AG04450 (cell line): ENCODE measurements at places on chromosomes 3 and 15. TPM values are rescaled to one million over a fixed set of nuclear protein-coding genes. Genes with fewer than 3 reads are reported as not detected.

GRCh38 chr3:171248426-171249111 lies 211.6 kb downstream of the TNIK start:
- no peak for DNase-seq

DNA sequence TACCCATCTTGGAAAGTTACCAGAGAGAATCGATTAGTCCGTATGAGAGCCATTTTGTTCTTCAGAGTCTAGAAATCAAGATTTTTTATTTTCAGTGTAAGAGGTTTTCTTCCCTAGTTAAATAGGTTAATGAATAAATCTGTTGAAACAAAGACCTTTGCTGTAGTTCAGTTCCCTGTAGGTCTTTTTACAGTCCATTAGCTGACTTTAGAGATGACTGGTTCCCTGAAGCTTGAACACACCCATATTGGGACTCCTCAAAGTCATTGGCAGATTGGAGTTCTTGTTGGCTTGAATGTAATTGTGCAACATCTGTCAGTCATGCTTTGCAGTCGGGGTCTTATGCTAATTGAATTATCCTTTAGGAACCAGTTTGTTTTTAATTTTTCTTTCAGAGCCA lies 45.3 kb downstream of the SEMA6D start:
- DNase-seq = no peak

DNA sequence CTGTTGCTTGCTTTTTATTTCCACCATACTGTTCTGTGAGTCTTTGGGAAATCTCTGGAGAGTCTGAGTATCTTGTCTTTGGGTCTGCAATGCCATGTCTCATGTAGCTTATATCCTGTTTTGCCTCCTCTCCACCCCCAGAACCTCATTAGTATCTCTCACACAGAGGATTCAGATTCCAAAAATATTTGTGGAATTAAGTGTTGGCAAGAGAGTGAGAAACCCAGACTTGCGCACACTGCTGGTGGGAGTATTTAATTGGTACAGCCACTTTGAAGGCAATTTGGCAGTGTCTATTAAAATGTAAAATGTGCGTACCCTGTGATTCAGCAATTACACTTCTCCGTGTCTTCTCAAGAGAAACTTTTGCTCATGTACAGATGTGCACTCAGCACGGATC lies 68.6 kb downstream of the ZNF621 start:
- no peak for DNase-seq

- no peak for DNase-seq
These were observed 110.4 kb upstream of the PFN2 start for GRCh38 chr3:150081084-150081483.

- DNase-seq = no peak
These were observed 2.5 kb downstream of the TMEM266 start for GRCh38 chr15:76062286-76062685.

- no peak for DNase-seq
These were observed 24.6 kb downstream of the TRIP4 start for GRCh38 chr15:64412216-64412615.

DNA sequence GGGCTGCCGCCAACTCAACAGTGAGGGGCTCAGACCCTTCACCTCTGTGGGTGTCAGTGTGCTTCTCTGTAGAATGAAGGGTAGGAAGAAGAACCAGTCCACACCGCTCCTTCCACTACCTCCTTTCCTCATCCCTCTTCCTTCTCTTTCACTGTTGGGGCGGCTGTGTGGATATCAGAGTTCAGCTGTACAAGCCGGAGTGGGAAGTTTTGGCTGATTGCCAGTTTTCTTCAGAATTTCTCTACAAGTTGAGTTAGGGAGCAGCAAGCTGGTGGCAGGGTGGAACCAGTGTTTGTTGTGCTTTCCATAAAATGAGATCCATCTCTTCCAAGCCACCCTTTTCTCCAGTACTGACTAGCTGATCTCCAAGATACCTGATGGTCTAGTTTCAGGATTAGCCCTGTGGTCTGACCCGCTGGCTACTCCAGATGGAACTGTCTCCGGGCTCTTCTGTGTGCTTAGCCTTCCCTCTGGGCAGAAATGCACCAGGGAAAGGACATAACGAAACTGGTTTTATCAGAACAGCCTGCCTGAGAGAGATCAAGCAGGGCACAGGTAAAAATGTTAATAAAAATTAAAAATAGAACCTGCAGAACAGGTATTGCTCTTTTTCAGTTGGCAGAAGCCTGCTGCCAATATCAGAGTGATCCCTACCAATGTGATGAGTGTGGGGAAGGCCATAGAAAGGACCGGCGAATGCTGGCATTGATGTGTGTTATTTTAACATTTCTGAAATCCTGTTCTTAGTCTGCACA lies 169.9 kb upstream of the TSC22D2 start:
- no peak for DNase-seq

DNA sequence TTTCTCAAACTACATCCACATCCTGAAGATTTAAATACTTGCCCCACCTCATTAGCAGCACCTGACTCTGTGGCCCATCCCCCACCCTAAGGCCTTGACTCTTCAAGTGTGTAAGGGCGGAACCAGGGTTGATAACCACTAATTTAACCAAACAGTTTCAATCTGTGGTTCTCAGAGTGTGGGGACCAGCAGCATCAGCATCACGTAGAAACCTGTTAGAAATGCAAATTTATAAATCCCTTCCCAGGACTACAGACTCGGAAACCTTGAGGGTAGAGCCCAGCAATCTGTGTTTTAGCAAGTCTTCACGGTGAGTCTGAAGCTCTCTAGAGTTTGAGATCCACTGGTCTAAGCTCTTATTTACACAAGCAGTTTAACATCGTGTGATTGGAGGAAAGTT lies 12.4 kb downstream of the GNB4 start:
- DNase-seq = no peak

- no peak for DNase-seq
These were observed 263.9 kb downstream of the DIPK2A start for GRCh38 chr3:144235489-144235888.

GRCh38 chr3:129502641-129503408 lies 25.6 kb upstream of the RHO start:
- DNase-seq = no peak

- no peak for DNase-seq
These were observed 297.5 kb downstream of the NTRK3 start for GRCh38 chr15:87959080-87959479.

GRCh38 chr15:72792431-72792830 lies 8.9 kb upstream of the ADPGK start:
- no peak for DNase-seq

- DNase-seq = peak; percentile 20
These were observed 884.7 kb downstream of the NAALADL2 start for GRCh38 chr3:175743733-175744400.

GRCh38 chr3:98968824-98969223 lies 67.3 kb upstream of the DCBLD2 start:
- no peak for DNase-seq

DNA sequence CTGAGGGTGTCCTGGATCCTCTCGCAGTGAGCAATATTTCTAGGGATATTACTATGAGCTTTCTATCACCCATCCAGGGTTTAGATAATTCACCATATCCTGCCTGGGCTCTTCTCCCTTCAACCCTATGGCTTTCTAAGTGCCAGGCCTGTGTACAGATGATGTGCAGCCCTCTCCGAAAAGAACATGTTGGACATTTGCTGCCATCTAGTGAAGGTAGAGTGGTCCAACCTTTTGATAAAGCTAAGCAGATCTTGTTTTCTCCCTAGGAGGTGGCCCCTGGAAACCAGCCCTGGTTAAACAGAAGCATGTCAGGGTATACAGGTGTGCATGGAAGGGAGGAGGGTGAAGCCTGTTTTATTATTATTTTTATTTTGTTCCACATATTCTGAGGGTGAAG lies 27.9 kb upstream of the SCN10A start:
- peak; percentile 29 for DNase-seq

GRCh38 chr15:70875001-70875782 lies 17.0 kb downstream of the THAP10 start:
- DNase-seq = no peak

DNA sequence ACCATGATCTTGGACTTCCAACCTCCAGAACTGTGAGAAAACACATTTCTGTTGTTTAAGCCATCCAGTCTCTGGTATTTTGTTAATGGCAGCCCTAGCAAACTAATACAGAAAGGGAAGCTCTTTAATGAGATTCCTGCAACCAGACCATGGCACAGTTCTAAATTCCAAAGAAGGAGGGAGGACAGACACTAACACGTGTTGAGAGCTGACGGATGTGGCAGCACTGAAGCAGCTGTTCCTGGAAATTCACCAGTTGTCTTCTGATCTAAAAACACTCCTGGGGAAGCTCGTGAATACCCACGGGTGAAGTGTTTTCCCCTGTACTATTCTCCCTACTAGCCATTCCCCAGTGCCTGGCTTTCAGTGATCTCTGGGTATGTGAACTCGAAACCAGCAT lies 56.7 kb downstream of the RPL22L1 start:
- DNase-seq = no peak

The LYZL4 gene
- not detected in 2 replicates for polyA plus RNA-seq

The RNF7 gene
- polyA plus RNA-seq = 97.1 and 113 TPM in 2 replicates

The AGBL1 gene
- not detected in 2 replicates for polyA plus RNA-seq

The FBN1 gene
- 424 and 530 TPM in 2 replicates for polyA plus RNA-seq

The TM4SF18 gene
- polyA plus RNA-seq = 0.09 TPM in 1 of 2 replicates, not detected in the other

The ETV5 gene
- 28.6 and 33.7 TPM in 2 replicates for polyA plus RNA-seq

The MME gene
- 51.6 and 61.7 TPM in 2 replicates for polyA plus RNA-seq

The ISLR gene
- polyA plus RNA-seq = 2.3 and 3.0 TPM in 2 replicates

The KCNMB3 gene
- 0.65 and 0.89 TPM in 2 replicates for polyA plus RNA-seq
